EH (cell line): ENCODE measurements at places on chromosomes 11 and 22.

DNA sequence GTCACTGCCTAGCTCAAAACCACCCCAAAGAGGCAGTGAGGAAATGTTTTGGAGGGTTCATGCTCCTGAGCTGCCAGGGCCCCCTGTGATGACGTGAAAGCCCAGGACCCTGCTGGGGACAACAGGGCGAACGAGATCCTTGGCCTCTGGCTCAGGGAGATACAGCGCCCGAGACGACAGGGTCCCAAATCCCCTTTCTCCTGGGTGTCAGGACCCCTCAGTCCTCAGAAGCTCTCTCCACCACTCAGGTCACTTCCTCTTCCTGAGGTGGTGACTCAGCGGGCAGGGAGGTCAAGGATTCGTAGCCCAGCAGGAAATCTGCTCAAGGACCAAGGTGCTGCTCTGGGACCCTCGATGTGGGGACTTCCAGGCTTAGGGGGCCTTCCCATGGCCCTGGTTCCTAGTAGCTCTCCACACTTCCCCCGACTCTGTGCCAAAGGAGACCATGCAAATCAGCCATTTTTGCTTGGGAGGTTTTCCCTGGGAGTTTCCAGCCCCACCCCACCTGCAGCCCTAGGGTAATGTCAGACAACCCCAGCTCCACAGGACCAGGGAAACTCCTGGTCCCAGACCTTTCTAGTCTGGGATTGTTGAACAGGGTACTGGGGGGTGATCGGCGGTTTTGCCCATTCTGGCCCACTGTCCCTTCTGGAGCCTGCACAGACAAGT lies 12.8 kb downstream of the BCL9L start:
- DNase-seq, result peak; percentile 55

GRCh38 chr11:76234416-76235232 lies 28.3 kb upstream of the WNT11 start:
- DNase-seq, result peak; percentile 36

DNA sequence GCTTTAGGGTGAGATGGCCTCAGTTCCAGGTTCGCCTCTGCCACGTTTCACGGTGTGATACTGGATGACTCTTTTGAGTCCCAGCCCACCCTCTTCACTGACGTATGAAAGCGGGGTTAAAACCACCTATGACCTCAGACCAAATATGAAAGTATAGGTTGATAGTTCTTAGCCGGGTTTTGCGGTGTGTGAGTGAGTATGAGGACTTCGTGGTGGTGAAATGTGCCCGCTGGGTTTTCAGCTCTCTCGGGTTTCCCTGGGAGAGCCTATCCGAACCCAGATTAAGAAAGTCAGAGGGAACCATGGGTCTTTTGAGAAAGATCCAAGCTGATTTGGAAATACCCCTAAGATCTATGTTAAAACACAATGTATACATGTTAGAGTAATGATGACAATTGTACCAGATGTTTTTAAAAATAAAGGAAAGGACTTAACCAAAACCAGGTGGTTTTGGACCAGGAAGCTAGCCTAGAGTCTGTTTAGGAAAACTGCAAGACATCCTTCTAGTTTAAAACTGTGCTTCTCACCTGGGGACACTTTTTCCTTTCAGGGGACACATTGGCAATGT lies 25.8 kb upstream of the ST3GAL4 start:
- no peak for DNase-seq

- DNase-seq, result no peak
These were observed 23.4 kb upstream of the ADA2 start for GRCh38 chr22:17242641-17243040.

DNA sequence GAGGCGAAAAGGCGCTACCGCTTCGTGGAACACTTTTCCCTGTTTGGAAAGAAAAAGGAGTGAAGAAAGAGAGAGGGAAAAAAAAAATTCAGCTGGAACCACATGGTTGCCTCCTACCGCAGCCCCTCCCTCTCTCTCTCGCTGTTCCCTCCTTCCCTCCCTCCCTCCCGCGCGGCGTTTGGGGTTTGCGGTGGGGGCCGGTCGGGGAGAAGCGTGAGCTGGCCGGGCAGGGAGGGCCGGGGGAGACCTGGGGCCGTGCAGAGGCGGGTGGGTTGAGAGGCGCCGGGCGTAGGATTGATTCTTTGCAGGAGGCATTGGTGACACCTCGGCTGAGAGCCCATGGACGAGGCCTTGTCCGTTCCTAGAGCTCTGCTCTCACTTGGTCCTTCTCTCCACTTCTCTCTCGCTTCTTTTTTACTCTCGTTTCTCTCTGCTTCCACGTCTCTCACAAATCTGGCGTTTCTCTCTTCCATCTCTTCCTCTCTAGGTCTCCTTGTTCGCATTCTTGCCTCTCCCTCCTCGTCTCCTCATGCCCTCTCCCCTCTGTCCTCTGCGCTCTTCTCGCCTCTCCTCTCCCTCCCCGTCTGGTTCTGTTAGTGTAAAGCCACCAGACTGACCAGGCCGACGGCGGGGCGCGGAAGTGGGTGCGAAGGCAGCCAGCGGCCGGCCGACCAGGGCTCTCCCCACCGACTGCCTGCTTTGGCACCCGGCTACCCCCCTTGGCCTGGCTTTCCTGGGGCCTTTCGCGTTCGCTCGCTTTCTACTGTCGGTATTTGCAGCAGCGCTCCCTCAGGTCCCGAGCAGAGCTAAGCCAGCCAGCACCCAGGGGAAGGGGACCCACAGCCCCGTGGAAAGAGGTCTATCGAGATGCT lies at the start of gene CLMP:
Gene CLMP (minus strand): TSS at position 61 of the 872 bp plus-strand sequence. CDS start 308 bp downstream, outside the sequence.
- DNase-seq, result peak; percentile 71
